ENCODE measurements at places on chromosomes 4 and X. TPM values are rescaled to one million over a fixed set of nuclear protein-coding genes. Genes with fewer than 3 reads are reported as not detected.
A peak's percentile ranks its signal among the peaks of the same experiment; 100 is the strongest.

GRCh38 chrX:123504047-123504446 lies 228.8 kb downstream of the THOC2 start:
- DNase-seq: peak; percentile 62

DNA sequence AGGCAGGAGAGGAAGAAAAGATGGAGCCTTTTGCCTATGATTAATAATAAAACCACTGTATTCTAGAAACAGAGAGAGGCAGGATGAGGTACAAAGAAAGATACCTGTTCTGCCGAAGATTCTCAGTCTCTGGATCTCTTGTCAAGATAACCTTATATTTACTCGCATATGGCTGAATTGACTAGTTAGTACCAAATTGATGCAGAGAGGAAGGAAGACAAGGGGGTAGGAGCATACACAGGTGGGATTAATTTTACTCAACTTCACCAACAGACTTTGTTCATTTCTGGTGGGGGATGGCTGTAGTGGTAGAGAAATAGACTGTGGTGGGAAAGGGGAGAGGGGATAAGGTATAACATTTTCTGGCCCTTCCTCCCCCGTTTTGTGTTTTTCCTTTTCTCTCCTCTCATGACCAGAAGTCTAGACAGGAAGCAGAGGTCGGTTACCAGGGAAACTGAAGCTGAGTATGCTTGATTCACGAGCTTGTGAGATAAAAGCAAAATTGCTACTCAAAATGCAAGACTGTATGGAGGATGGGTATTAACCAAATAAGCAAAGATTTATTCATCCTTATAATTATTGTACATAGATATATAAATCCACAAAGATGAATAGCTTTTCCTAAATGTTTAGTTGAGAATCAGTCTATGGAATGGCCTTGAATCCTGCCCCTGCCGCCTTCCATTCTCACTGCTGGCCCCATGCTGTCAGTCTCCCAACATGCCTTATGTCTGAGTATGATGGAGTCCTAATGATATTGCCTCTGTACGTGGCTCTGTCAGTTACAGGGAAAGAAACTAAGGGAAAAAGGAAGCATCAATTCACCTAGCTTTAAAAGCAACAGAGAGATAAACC lies 17.8 kb upstream of the PAGE2B start:
- DNase-seq: no peak

DTHD1 gene
- not detected for total RNA-seq

DNA sequence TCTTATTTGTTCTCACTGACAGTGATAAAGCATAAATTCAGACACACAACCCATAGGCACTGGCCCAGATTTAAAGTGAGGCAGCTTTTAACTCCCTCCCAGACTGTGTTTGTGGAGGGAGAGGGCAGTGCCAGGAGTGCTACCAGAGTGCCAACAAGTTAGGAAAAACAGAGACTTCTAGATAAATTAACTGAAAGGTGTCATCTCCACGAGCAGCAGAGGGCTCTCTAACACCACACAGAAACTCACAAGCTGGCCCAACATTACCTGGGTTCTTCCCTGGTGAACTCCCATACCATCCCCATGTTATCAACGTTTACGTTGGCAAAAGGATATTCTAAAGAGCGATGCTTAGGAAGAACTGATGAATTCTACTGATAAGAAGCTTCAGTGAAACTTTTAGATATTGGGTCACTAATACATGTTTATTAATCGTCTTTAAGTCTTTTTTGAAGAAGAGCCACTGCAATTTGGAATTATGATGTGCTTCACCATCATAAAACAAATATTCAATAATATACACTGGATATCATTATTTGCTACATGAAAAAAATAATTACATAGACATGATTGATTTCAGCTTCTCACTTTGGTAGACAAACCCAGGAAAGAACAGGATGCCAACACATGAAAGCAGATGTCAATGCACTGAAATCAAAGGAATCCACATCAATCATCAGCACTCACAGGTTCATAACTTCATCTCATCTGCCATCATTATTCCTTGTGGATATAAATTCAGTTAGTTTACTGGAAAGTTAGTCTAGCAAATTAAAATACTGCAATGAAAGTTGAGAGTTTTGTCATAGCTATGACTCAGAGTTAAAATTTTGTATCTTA lies 121.2 kb upstream of the NAP1L5 start:
- no peak for DNase-seq

- no peak for DNase-seq
These were observed 263.8 kb upstream of the IGFBP7 start for GRCh38 chr4:57373991-57374390.
